Glomerular endothelial cell (primary cell): ENCODE measurements at places on chromosomes 16 and 17. TPM values are rescaled to one million over a fixed set of nuclear protein-coding genes. Genes with fewer than 3 reads are reported as not detected.

- DNase-seq: no peak
These were observed 1.2 kb downstream of the GSG1L start for GRCh38 chr16:28062261-28062846.

DNA sequence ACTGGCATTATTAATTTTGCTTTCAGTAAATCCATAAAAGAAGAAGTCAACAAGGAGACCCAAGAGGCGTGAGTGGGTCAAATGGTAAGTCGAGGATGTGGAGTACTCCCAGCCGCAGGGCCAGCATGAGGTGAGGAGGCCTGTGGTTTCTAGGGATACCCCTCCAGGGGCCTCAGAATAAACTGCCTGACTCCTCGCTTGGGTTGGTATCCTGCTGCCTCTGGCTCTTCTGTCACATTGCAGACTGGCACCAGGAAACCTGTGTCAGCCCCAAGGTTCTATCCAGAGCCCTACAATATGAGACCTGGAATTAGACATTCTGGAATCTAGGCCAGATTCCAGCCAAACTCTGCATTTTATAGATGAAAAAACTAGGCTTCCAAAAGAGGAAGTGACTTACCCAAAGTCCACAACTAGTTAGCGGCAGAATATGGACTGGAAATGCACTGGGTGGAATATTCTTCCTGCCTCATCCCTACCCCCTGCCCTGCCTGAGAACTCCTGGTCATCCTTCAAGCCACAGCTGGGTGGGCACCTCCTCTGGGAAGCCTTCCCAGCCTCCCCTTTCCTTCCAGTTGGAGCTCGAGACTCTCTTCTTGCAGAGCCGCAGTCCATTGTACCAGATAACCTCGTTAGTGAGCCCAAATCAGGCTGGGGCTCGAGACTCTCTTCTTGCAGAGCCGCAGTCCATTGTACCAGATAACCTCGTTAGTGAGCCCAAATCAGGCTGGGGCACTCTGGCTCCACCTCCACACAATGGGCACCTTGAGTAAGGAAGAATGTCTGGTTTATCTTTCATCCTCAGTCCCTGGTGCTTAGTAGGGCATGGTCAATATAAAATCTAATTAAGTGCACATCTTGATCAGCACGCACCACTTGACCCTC, 22.6 kb downstream of the C17orf67 start:
- DNase-seq: no peak

- DNase-seq: no peak
These were observed 114.7 kb downstream of the C16orf78 start for GRCh38 chr16:49488336-49488735.

GRCh38 chr17:39270923-39271322, 45.2 kb upstream of the STAC2 start:
- DNase-seq: no peak

- DNase-seq: no peak
These were observed 19.2 kb upstream of the CACNG4 start for GRCh38 chr17:66945147-66945835.

DNA sequence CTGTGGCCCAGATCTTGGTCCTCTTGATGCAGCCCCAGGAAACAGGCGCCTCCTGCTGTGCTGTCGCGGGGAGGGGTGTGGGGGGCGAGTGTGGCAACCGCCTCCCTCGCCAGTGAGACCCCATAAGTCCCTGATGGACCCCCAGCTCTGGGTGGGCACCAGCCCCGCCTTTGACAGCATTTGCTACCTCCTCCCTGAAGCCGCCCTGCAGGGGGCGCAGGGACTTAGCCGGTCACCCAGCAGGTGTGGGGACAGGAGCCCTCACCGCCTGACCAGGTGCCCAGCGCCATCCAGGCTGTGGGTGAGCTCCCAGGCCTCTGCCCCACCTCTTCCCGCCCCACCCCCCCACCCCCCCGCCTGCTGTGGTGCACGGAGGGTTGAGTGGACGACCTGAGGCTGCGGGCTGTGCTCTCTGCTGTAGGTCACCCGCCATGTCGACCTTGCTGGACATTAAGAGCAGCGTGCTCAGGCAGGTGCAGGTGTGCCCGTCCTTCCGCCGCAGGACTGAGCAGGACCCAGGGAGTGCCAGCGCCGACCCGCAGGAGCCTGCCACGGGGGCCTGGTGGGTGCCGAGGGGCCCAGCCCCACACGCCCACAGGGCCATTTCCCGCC, 4.8 kb downstream of the BAIAP3 start:
- no peak for DNase-seq

GRCh38 chr16:24208710-24209109, 47.4 kb upstream of the CACNG3 start:
- DNase-seq: no peak

GRCh38 chr17:66344473-66344872, 42.1 kb downstream of the PRKCA start:
- DNase-seq: no peak

GRCh38 chr16:10514369-10515055, 65.9 kb downstream of the EMP2 start:
- no peak for DNase-seq

DNA sequence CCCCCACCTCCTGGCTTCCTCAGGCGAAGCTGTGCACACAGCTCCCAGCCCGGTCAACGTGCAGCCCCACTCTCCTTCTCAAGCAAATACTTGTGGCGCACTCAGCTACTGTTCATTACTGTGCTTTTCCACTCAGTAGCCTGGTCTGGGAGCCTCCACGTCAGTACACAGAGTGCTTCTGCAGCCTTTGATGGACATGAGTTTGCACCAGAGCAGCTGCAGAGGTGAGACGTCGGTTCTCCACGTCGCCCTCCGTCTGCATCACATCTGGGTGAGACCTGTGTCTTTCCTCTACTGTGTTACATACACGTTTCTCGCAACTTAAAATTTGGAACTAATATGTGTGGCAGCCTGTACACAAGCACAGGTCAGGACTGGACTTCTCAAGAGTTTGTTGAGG, 334.3 kb downstream of the C16orf95 start:
- DNase-seq: no peak

GRCh38 chr17:11326492-11326891, 85.5 kb downstream of the SHISA6 start:
- no peak for DNase-seq

GRCh38 chr17:75807861-75808260, 23.3 kb downstream of the UNK start:
- no peak for DNase-seq

- no peak for DNase-seq
These were observed 103.7 kb upstream of the GNAO1 start for GRCh38 chr16:56087626-56088025.

ABCC11 gene
- 0.29 TPM in 1 of 2 replicates, not detected in the other for total RNA-seq

OR4D1 gene
- not detected in 2 replicates for total RNA-seq
